ENCODE measurements at places on chromosomes 2 and 18.

GRCh38 chr2:62577994-62578781, 72.2 kb upstream of the TMEM17 start:
- no peak for DNase-seq

DNA sequence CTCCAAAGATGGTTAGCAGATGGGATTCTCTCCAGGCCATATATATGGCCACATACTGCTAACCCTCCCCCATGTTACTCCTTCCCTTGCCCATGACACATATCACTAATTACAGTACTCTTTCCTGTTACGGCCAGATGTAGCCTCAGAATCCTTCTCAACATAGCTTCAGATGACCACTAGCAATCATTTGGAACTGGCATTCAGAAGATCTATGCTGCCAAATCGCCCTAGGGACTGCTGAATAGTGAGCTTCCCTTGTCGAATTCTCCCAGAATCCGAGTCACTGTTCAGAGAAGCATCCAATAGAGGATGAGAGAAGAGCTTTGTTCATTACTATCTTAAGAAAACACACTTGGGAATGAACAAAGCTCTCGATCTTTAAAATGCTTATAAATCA, 121.2 kb upstream of the TANK start:
- DNase-seq = no peak

GRCh38 chr2:47595687-47596086, 187.3 kb upstream of the MSH6 start:
- DNase-seq = no peak

DNA sequence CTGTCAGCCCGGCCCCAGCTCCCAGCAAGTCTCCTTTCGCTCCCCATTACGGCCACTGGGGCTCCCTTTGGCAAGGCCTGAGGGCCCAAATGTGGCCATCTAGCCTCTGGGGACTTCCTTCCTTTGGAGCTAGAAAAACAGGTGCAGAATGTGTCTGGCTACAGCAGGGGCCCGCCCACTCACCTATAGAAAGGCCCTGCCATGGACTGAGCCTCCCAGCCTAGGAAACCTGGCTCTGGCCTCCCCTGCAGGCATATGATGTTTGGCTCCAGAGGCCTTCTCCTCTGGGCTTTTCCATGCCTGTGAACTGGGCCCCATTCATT, 55.3 kb upstream of the ALPP start:
- DNase-seq = no peak

DNA sequence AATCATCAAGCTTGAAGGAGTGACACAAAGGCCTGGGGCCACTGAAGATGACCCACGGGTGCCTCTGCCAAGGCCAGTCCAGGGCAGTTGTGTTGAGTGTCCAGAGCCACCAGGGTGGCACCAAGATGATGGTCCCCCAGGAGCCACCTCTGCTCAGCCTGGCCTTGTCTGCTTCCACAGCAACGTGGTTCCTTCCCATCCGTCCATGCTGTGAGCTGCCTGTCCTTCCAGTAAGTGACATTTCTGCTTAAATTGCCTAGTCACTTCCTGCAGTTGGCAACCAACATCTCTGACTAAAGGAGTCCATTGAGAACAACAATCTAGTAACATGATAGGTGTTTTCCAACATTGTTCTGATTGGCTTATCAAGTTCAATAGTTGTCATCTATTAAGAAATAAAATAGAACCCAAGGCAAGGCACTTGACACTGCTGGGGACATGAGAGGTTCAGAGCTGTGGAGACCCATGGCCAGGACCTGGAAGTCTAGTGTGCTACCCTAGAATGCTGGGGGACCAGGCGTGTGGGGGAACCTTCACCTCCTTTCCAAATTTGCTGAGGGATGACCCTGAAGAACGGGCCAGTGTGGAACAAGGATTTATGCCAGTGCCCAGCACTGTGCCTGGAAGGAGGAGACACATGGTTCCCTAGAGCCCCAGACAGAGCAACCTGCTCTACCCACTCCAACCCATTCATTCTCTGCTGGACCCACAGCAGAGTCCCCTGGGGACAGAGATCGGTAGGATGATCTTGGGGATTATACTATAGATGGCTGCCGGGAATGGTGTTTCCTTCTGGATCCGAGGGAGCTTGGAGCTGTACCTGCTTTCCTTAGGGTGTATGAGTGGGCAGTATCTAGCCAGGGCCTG, 98.9 kb upstream of the EPC2 start:
- DNase-seq = no peak

DNA sequence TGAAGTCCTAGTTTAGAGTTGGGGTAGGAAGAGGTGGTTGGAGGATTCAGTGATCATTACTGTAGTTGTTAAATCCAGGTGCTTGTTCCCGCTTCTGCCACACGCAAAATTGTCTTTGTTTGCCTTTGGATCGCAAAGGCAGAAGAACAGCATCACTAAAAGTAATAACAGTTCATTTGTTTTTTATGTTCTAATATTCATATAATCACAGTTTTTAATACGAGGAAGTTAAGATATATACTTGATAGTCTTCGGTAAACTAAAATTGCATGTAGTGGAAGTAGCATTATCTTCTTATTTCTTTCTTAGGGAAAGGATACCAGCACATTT, 365 bp downstream of the NDUFB3 start:
- no peak for DNase-seq

- DNase-seq = no peak
These were observed 538.7 kb downstream of the TRIB2 start for GRCh38 chr2:13255485-13255884.

DNA sequence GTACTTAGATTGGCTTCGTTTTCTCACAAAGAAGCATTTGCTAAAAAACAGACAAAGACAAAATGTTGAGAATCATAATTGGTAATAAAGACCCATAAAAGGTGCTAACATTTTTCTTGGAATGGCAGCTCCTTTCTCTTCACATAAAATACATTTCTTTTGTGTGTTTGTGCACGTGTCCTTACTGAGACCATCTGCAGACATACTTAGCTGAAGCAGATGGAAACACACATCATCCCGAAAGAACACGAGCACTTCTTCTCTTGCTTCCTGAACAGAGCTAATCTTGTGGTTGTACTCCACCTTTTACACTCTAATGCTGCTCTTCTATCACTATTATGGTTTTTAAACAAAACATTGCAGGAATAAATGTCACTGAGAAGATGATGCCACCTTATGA, 142.5 kb downstream of the SPHKAP start:
- no peak for DNase-seq

DNA sequence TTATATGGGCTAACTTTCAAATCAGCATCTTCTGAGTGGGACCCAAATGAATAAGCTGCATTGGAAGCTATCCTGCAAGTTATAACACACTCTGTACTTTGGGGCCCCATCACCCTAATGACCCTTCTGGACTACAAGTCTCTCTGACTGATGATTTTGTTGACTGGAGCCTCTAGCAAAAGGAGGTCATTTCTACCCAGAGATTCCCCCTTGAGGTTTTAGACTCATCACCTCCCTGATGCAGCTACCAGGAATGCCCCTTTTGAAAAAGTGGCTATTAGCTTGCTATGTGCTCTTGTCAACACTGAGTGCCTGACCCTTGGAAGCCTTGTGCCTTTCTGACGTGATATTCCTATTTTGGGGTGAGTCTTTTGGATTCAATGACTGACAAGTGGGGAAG, 54.5 kb upstream of the NEMP2 start:
- no peak for DNase-seq

- DNase-seq = no peak
These were observed 49.7 kb downstream of the TANK start for GRCh38 chr2:161209902-161210301.

DNA sequence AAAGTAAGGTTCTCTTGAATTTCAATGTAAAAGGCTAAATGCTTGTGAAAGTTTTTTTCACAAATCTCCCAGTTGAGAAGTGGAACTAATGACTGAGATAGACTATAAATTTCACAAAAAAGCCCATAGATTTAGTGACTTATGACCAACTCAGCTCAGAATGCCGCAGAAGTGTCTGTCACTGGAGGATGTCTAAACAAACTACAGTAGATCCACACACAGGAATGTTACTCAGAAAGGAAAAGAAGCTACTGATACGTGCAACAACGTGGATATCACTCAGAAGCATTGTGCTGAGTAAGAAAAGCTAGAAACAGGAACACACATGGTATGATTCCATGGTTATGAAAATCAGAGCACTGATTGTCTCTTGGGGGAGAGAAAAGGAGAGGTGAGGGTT, 151.9 kb downstream of the DOCK10 start:
- no peak for DNase-seq

DNA sequence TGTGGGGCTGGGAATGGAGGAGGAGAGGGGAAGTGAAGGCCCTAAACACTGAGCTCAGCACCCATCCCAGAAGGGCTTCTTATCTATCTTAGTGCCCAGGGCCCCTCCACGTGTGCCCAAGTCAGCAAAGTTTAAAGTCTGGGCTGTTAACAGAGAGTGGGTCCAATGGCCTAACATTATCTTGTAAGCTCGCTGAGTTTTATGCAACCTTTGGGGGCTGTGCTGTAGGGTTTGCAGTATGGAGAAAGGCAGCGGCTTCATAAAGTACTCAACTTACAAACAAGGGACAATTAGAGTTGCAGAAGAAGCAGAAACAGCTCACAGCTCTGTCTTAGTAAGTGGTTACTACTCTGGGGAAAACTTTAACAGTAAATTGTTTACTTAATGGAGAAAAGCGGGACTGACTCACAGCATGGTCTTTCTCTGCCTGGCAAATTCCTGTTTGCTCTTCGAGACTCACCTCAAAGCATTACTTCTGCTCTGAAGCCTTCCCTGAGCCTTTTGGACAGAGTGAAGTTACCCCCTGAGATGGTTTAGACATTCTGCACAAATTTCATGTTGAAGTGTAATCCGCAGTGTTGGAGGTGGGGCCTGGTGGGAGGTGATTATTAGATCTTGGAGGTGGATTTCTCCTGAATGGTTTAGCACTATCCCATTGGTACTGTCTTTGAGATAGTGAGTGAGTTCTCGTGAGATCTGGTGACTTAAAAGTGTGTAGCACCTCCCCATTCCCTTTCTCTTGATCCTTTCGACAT, 9.0 kb downstream of the ENOSF1 start:
- DNase-seq = no peak

DNA sequence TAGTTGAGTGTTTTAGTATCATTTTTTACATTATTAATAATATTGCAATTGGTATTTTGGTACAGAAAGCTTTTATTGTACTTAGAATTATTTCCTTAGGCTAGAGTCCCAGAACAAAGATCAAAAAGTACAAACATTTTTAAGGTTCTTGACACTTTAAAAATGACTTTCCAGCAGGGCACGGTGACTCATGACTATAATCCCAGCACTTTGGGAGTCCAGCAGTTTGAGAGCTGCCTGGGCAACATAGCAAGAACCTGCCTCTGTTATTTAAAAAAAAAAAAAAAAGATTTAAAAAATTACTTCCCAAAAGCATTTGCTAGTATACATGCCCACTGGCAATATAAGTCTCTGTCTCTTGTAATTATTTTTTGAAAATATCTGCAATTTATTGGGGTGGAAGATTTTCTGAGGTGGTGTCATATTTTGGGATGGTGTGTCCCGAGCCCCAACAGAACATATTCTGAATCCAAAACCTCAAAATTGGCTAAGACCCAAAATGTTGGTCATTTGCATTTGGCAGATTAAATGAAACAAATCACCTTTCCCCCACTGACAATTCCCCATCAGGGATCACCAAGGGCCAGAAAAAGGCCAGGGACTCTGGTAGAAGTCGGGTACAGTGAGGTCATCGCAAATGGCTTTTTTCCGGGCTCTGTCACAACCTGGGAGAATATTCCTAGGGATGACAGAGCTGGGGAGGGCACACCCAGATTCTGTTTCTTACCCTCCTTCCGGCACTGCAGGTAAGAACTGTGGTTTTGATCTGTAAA, 42.1 kb downstream of the NIFK start:
- no peak for DNase-seq

DNA sequence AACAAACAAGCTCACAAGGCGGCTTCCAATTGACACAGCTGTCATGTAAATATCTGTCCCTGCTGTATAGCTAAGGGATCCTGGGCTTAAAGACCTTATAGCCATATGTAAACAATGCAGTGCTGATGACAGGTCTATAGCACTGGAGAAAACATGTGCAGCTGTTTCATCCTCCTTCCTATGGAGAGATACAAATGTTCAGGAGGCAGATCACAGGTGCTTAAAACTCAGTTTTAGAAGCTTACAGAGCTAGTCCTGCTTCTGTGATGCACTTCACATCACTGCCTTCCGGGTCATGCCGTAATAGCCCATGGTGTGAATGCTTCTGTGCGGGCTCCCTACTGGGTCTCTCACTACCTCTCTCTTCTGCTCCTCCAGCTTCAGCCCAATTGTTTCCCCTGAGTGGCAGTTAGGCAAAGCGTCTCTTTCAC, 262.4 kb upstream of the CHST9 start:
- DNase-seq = no peak

- no peak for DNase-seq
These were observed 9.9 kb upstream of the TMEM237 start for GRCh38 chr2:201653221-201653620.

DNA sequence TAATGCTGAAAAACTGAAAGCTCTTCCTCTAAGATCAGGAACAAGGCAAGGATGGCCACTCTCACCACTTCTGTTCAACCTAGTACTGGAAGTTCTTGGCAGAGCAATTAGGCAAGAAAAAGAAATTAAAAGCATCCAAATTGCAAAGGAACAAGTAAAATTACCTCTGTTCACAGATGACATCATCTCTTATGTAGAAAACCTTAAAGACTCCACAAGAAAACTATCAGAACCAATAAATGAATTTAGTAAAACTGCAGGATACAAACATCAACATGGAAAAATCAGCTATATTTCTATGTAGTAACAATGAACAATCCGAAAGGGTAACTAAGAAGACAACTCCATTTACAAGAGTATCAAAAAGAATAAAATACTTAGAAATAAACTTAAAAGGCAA, 112.2 kb downstream of the CHN1 start:
- DNase-seq = no peak

DNA sequence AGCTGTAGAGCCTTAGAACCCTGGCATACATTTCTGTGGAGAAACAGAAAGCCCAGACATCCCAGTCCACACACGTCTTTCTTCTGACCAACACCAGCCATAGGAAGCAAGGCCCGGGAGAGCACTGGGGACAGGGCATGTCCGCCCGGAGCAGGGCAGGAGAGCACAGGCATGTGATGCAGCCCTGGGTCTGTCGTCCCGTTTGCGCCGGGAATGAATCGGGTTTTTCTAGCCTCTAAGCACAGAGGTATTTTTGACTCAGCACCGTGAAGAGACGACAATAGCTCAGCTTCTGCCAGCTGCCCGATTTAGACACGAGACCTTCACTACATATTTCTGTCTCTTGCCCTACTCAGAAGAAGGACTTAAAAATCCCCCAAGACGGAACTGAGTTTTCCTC, 7.3 kb upstream of the AMMECR1L start:
- DNase-seq = no peak

DNA sequence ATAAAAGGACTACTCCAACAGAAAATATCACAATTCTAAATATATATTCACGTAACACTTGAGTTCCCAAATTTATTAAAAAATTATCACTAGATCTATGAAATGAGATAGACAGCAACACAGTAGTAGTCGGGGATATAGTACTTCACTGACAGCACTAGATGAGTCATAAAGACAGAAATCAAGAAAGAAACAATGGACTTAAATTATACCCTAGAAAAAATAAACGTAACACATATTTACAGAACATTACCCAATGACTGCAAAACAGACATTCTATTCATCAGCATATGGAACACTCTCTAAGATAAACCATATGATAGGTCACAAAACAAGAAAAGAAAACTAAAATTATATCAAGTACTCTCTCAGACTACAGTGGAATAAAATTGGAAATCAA, 429.4 kb downstream of the MBD2 start:
- no peak for DNase-seq
